NB4 (cell line): ENCODE measurements at places on chromosomes 11 and 22.

DNA sequence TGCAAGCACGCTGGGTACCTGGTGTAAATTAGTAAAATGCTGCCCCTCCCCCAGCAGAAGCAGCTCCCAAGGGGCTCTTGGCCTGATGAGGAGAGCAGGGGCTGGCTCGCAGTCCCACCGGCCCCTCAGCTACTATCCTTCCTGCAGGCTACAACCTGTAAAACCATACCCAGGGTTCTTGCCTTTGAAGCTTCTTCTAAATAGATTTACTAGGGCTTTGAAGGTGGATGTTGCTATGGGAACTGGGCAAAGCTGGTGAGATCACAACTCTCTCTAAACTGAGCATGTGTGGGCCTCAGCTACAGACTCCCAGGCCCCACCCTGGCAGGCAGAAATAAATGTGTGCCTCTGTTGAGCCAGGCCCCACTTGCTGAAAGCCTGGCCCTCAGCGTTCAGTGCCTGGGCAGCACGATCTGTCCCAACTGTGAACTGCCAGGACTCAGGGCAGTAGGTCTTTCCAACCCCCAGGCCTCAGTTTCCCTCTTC lies 18.5 kb downstream of the CD5 start:
- no peak for DNase-seq

GRCh38 chr11:11032066-11032465 lies 174.2 kb upstream of the ZBED5 start:
- no peak for DNase-seq

DNA sequence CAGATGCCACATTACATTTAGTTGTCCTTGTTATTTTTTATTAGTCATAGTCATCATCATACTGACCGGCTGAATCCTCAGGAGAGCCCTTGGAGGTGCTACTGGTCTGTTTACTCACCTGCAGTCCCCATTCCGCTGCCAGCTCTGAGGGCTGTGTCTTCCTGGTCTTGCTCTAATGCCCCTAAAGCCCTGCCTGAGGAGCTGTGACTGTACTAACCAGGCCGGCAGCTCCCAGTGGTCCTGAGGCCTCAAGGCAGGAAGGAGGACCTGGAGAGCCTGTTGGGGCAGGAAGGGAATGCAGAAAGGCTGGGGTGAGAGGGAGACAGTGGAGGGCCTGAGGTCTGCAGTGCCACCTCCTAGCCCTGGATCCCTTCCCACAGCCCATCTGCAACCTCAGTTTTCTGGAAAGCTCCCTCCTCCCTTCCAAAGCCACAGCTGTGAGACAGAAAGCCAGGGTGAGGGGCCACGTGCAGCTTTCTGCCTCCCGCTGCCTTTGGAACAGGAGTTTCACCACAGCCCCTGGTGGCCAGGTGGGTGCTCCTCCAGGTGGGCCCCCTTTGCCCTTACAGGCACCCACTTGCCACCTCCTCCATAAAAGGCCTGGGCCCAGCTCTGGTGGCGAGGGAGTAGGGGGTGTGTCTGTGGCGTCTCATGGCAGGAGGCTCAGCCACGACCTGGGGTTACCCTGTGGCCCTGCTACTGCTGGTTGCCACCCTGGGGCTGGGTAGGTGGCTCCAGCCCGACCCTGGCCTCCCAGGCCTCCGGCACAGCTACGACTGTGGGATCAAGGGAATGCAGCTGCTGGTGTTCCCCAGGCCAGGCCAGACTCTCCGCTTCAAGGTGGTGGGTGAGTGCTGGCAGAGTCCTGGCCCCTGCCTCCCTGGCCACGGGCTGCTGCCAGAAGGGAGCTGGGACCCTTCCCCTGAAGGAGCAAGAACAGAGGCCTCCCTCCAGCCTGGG lies at the start of gene ZP1:
ZP1 (plus strand) TSS at position 632 of the 960 bp plus-strand sequence; CDS start at position 652, 20 bp downstream.
- DNase-seq: no peak

DNA sequence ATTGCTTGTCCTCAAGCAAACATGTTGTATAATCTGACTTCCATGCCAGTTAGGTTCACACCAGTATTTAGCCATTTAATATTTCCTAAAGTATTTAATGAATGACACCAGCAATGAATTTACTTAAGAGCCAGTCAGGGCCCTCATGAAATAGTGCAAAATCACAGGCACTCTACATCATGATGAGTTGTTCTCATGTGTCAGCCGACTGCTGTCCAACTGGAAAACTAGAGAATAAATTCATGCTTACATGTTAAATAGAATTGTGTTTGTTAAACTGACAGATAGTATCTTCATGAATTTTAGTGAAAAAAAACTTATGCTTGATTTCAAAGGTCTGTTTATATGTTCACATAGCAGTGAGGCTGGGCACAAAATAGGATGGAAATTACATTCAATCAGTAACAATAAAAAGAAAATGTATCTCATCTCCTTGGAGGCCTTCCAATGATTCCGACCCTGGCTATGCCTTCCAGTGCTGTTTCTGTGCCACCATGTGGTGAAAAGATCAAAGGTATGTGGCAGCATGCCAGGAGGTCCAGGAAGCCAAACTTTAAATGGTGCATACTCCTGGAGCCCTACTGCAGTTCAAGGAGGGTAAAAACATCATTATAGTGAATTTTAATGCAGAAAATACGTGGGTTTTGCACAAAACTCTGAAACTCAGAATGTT lies 45.2 kb downstream of the CTSC start:
- no peak for DNase-seq

- no peak for DNase-seq
These were observed 6.7 kb upstream of the CYTH4 start for GRCh38 chr22:37275622-37276021.

GRCh38 chr11:34926101-34926830 lies 9.8 kb downstream of the PDHX start:
- DNase-seq: peak; percentile 60

DNA sequence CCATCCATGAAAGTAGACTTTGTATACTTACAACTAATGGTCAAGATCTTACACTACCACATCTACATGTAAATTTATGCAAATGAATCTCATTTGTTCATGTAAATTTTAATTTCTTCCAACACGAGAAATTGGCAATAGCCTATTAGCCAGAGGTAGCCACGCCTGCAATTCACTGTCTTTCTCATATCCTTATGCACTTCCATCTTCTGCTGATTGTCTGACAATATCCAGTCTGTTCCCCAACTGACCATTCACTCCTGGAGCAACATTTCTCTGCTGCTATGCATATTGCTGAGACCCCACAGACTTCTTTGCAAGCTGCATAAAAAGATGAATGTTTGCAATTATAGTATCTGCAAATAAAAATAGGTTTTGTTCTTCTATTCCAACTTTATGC lies 2.5 kb downstream of the NNMT start:
- DNase-seq: no peak

DNA sequence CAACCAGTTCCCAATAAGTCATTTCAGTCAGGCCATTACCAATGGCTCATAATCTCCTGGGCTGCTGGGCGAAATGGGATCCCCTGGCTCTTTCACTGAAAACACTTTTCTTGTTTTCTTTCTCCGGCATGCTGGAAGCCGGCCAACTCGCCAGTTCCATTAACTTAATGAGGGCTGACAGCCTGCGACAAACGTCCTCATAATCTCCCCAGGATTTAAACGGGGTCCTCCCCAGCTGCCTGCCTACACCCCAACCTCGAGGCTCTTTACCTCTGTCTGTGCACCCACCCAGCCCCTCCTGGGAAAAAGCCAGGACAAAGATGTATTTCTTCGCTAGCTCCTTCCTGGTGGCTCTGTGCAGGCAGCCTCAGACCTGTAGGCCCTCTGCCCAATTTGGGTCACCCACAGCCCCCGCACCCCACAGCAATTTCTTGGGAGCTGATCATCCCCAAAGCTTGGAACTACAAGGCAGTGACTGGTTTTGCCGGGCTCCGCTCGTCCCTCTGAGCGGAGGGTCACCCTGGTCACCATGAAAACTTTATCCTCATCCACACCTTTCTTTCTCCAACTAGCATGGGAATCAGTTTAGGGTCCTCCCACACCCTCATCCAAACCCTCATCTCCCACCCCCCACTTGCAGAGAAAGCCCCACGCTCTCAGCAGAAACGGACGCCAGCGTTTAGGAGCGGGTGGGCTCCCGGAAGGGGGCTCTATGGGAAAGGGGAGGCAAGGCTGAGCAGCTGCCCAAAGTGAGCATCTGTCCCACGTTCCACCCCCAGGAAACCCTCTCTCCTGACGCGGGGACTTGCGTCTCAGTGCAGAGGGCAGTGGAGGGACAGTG lies 51.1 kb upstream of the KCNQ1OT1 start:
- DNase-seq: no peak

- no peak for DNase-seq
These were observed 11.5 kb upstream of the IGSF9B start for GRCh38 chr11:133968300-133968699.

DNA sequence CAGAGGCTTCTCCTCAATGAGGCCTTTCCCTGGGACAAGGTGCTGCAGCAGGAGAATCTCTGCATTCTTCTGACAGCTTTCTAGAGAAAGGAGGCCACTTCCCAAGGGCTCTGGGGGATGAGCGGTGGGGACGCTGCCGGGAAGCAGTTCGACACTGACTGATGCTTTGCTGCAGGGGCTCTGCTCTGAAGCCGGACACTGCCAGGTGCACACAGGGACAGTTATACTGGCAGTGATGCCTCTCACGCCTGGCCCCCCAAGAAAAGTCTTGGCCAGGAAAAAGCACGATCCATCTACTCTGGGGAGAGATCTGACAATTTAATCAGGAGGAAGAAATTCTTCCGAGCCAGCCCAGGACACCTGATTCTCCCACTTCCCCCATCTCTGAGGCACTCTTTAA lies 456.9 kb downstream of the OPCML start:
- DNase-seq: no peak

- DNase-seq: no peak
These were observed 4.9 kb upstream of the TESMIN start for GRCh38 chr11:68756171-68756766.

GRCh38 chr11:99535406-99535805 lies 514.7 kb downstream of the CNTN5 start:
- DNase-seq: no peak

DNA sequence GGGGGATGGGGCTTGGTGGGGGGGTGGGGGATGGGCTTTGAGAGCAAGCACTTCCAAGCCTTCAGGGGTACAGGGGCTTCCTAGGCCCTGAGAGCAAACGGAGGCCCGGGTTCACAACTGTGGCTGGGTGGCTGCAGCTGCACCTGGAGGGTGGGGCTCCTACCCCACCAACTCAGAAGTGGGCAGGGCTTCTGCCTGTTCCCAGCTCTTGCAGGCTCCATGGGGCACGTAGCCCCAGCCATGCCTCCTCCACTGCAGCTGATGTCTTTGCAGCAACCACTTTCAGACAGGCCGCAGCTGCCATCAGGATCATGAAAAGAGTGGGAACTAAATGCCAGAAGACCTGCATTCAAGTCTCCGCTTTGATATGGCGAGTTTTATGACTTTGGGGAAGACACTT lies 464.3 kb downstream of the NELL1 start:
- no peak for DNase-seq

- DNase-seq: peak; percentile 26
These were observed 4.7 kb upstream of the GRAMD1B start for GRCh38 chr11:123425367-123425766.

DNA sequence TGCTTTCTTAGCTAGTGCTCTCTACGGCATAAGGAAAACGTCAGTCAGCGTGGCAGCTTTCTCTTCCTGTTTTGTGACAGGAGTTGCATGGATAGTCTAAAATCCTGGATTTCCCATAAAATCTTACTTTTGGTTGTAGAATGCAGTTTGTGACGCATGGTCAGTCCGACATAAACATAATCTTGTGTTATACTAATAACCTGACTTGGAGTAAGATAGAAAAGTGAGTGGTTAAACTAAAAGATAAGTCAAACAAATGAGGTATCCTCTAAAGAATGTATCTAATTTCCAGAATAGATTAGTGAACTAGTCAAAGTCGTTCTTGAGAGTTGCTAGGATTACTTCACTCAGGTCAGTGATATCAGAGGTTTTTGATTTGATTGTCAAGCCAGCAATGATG lies 157.6 kb downstream of the PGR start:
- DNase-seq: no peak

DNA sequence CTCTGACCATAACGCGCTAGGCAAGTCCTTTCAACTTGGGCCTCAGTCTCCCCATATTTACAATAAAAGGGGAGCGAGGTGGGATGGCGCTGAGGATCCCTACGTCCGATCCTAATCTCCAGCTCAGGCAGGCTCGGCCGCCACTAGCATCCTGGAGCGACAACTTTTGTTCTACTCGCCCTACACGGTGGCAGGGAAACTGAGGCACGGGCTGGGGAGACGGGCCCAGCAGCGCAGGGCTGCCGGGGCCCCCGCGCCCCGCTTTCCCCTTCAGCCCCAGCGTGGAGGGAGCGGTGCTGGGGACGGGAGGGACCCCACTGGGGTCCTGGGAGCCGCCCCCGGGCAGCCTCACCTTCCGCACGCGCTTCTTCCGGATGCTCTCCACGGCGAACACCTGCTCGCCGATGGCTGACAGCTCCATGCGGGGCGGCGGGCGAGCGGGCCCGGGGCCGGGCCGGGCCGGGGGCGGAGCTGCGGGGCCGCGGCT lies 413 bp downstream of the CBX7 start:
- no peak for DNase-seq

GRCh38 chr11:76217653-76218160 lies 11.4 kb upstream of the WNT11 start:
- no peak for DNase-seq

GRCh38 chr11:122139595-122139866 lies 23.5 kb upstream of the BLID start:
- no peak for DNase-seq

- DNase-seq: no peak
These were observed 43.3 kb downstream of the PARVA start for GRCh38 chr11:12420706-12421105.

- DNase-seq: no peak
These were observed 67.9 kb upstream of the BLID start for GRCh38 chr11:122183933-122184332.

DNA sequence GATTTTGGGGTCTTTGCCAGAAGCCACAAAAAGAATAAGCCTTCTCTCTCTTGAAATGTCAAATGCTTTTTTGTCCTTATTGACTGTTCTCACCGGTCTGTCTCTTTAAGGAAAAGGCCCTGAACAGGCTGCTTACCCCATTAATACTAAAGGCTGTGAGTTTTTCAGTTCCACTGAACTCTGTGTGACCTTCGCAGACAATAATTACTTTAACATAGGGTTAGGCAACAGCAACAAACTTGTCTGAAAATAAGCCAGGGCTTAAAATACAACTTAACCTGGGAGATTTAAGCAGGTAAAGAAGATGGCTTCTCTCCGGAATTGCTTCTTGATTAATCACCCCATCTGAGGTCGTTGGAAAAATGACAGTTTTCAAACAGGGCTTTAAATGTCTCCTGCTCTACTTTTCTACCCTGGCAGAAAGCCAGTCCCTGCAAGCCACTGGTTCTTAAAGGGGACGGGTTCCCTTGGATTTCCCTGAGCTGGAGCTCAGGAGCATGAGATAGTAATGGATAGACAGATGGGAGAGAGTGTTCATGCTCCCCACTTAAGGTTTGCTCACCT lies 69.4 kb downstream of the ARL14EP start:
- DNase-seq: no peak

- peak; percentile 64 for DNase-seq
These were observed 41.4 kb downstream of the DKK3 start for GRCh38 chr11:11966826-11967668.

- peak; percentile 64 for DNase-seq
These were observed 150.5 kb downstream of the FEZ1 start for GRCh38 chr11:125345421-125346178.
